ENCODE measurements at places on chromosomes 11 and 22. TPM values are rescaled to one million over a fixed set of nuclear protein-coding genes. Genes with fewer than 3 reads are reported as not detected.
A peak's percentile ranks its signal among the peaks of the same experiment; 100 is the strongest.

DNA sequence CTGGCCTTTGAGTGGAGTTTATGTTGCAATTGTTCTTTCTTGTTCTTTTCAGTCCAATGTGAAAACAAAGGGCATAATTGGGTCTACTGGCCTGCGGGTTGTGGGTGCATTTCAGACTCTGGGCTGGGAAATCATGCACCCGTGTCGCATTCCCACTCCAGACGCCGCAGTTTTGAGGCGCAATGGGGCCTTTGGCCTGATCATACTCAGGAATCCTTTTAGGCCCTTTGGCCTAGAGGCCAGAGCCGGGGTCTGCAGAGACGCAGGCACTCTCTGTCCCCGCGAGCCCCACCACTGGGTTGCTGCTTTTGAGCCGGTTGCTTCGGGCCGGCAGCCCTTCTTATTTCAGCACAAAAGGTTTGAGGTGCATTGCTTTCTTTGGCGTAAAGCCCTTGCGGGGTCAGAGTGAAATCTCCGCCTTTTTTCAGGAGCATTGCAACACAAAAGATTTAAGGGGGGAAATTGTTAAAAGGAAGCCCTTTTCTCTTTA lies 48.4 kb upstream of the DBX1 start:
- DNase-seq: no peak

- no peak for DNase-seq
Observed at GRCh38 chr11:117002639-117003299, 95.5 kb downstream of the SIK3 start.

- no peak for DNase-seq
Observed at GRCh38 chr22:36729321-36729720, 25.8 kb upstream of the CACNG2 start.

DNA sequence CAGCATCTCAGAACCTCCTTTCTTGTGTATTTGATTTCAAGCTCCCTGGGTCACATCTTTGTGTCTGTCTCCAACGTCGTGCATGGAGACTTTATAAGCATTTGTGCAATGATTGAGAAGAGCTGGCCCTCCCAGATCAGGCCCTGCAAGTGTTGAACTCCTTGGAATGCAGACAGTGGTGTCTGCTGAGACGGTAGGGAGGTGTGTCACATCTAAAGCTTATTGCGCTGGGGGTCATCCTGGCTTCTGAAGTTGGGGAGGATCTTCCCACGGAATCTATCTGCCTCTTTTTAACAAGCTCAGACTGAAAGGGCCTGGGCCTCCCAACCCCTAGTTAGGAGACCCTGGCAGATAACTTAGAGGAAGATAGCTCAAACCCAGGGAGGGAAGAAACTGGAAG lies 6.7 kb downstream of the APLNR start:
- no peak for DNase-seq

DNA sequence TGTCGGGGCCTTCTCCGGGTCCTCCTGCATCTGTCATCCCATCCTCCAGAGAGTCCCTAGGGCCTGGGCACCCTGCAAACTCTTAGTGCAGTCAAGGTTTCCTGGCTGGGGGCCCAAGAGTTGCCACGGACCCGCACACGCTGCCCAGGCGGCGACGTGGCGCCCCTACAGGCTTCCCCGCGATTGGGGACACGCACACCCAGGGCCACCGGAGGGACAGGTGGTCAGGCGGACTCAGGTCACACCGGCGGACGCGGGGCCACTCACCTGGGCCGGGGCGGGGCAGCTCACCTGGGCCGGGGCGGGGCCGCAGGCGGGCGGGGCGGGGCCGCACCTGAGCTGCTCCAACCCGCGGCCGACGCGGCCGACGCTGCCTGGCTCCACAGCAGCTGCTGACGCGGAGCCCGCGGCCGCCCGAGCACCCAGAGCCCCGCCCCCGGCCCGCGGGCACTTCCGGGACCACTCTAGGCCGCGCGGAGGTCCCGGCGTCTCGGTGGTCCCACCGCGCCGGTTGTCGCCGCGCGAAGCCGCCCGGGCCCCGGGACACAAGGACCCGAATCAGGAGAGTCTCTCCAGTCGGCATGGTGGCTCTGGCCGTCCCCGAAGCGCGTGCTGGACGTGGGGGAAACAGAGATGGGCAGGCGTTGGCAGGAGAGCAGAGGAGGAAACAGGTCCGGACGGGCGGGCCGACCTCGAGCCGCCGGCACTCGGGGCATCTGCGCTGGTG lies at the start of gene ZNF70:
Gene ZNF70, minus strand, starts transcription at position 399 of the 727 bp plus-strand sequence. CDS start 5,972 bp downstream, outside the sequence.
- DNase-seq: peak; percentile 72

DNA sequence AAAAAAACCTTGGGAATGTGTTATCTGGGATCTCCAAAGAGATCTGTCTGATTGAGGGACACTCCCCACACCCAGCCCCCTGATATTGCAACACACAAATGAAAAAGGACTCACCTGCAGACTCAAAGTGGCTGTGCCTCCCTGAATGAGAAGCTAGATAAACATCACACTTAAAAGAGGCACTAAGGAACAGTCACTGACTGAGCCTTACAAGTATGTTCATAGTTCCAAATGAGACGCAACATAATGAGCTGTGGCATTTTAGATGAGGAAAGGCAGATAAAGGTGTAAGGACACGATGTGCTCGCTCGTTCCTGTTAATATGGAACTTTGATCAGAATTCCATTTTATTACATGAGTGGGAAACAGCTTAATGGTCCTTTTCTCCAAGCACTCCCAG lies 21.0 kb upstream of the CFAP300 start:
- DNase-seq: no peak

DNA sequence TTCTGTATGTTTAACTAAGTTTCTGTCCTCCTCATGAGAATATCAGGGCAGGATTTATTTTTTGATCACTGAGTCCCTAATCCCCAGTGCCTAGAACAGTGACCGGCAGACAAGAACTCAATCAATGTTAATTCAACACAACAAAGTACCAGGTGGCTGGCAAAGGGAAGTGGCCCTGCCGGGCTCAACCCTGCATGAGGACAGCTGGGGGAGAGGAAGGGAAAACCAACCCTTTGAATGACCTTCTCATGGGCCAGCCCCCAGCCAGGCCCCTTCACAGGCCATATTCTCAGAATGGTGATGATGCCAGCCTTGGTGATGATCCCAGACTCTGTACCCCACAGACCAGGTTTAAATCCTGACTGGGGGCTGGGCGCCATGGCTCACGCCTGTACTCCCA lies 1.4 kb upstream of the MFNG start:
- no peak for DNase-seq

GRCh38 chr22:31148488-31148887 lies 8.2 kb upstream of the PLA2G3 start:
- no peak for DNase-seq

GRCh38 chr11:45266676-45267020 lies 19.5 kb downstream of the SYT13 start:
- no peak for DNase-seq

DNA sequence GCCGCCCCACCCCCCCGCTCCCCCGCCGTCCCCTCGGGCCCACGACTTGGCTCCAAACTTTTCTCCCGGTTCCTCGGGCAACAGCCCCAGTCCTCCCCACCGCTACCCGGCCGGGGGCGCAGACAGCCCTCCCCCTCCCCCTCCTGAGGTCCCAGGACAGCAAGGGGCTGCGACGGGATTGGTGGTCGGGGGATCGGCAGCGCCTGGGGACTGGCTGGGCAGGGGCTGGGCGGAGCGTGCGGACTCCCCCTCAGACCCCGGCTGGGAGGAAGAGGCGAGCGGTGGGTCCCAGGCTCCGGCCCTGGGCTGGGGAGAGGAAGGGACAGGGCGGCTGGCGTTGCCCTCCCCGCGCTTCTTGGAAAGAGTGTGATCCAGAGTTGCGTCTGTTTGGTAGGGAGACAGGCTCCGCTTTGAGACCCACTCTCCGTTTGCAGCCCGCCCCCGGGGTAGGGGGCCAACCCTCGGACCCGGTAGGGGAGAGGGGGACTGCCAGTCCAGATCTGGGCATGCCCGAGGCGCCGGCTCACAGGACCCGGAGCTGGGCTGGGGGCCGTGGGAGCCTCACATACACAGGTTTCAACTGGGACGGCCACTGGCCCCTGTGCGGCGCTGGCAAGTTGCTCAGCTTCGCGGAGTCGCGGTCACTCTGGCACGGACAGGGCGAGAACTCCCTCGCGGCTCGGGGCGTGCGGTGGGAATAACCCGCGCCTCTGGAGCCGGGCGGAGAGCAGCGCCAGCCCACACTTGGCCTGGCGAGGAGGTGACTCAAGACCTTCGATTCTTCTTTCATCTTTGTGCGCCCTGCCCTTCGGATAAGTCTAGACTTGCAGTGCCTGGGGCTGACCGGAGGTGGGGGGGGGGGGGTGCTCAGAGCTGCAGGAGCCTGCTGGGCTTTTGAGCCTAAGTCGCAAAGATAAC lies 999 bp downstream of the TSKU start:
- DNase-seq: no peak

GRCh38 chr11:69922015-69922595 lies 102.9 kb upstream of the FGF3 start:
- no peak for DNase-seq

DNA sequence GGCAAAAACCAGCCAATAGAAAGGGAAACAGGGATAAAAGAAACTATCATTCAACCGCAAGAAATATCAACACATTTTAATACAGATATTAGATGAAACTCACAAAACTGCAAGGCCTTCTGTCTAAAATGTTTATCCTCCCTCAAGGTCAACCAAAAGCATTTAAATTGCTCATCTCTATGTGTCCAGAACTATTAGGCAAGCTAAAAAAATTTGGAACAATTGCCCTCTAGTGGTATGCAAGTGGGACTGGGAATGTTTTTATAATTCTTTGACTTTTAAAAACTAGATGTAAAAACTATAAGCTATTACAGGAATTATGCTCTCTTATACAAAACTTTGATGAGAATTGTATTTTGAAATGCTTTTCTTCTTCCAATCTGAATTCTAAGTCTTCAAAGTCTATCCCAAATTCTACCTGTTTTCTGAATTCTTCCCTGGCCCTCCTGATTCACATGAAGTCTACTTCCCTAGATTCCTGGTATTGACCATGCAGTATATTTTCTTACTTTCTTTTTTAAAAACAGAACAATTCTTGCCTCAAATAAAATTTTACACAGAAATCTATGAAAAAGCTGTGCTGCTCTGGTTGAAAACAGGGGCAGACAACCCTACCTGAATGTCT lies 4.9 kb downstream of the CWC15 start:
- DNase-seq: no peak

DNA sequence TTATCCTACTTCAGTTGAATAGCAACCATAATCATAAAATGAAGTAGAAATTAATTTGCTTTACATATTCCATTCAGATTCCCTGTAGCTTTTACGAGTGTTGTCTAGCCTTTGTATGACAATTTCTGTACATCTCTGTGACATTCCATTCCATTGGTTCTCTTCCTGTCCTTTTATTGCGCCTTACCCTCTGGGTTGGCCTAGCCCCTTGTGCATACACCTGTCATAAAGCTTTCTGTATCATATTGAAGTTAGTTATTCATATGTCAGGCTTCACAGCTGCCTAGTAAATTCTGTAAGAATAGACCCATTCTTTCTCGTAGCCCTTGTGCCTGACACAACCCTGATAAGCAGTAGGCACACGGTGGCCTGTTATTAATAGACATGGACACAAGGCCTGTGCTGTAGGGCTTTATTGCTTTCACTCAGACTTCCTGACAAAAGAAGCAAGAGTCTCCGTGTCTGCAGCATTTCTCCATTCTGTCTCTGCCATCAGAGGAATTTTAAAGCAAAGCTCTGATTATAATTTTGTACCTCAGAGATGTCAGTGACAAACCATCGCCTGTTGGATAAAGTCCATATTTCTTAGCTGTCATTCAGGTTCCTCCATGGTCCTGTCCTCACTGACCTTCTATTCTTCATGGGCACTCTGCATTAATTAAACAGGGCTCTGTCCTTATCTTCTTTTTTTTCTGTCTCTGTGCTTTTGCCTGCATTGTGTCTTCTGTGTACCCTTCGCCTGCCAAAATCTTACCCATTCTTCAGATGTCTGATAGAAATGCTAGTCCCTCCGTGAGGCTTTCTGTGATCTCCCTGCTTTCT lies 49.4 kb downstream of the BID start:
- DNase-seq: no peak

DNA sequence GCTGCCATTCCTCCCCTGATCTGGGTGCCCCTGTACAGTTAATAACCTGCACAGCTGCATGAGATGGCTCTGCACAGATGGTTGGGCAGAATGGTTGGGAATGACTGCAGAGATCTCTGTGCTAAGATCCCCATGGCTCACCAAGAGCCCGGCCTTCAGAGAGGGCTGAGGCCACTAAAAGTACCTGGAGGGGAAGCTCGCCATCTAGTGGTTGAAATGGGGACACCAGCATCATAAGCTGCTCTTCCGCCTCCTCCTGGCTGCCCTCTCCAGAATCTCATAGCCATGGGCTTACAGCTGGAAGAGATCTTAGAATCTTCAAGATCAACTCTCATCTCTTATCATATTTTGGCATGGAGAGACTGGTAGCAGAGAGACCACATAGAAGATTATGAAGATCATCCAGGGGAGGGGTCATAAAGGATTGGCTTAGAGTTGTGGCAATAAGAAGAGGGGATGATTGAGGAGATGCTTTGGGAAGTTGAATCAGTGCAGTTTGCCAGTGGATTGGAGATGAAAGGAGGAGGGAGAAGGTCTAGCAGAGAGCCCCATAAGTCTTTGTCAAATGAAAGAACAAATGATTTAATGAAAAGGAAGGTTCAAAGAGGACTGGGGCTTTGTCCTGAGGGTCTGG lies 22.0 kb upstream of the TLCD5 start:
- peak; percentile 82 for DNase-seq

DNA sequence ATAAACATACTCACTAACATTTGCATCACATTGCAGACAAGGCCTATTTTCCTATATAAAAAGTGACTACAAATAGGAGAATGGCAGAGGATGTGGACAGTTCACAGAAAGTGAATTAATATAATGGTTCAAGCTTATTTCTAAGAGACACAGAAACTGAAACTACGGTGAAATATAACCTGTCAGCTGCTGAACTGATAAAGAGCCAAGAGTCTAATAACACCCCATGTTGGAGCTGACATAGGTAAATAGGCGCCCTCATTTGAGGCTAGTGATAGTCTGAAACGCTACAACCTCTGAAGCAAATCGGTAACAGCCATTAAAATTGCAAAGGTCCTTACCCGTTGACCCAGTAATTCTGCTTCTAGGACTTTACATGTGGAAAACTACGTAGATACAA lies 14.0 kb downstream of the AP1B1 start:
- no peak for DNase-seq

Gene PHF21B
- total RNA-seq: 0.90 TPM

Gene KRTAP5-4
- total RNA-seq: not detected

Gene SLC22A9
- not detected for total RNA-seq

Gene FAM180B
- total RNA-seq: 3.9 TPM

Gene MS4A12
- total RNA-seq: not detected

Gene DNHD1
- total RNA-seq: 17.2 TPM

Gene SERHL2
- 3.3 TPM for total RNA-seq
